ENCODE measurements at places on chromosomes 5 and 9.

DNA sequence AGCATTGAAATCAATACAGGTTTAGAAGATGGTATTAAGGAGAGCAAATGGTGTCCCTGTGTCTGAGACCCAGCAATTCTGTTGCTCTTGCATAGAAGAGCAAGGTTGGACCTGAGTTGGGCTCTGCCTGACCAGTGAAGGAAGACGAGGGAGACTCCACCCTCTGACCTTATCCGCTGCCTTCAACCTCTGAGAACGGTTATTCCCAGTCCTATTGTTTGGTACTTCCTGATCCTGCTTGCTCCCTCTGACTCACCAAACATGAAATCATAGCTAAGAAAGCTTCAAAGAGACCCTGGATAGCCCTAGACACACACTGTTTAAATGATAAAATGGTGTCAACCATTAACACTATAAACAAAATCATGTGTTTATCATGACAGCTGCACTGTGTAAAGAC lies 218.5 kb downstream of the PLK2 start:
- DNase-seq, result no peak

GRCh38 chr9:30258094-30258493 lies 2126.3 kb upstream of the ACO1 start:
- no peak for DNase-seq

GRCh38 chr5:99141534-99142128 lies 212.8 kb upstream of the CHD1 start:
- DNase-seq, result no peak

DNA sequence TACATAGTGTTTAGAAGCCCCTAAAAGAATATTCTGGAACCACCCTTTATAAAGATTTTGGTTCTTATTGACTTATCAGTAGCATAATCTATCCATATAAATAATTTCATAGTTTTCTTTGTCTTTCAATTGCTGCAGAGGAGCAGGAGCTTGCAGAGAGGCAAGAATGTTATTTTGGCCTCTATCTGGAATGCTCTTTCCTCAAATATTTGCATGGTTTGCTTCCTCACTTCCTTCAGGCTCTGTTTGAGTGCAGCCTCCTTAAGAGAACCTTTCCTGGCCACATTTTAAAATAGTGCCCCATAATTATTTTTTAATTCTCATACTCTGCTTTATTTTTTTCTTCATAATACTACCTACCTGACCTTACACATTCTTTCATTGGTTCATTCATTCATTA lies 1.5 kb downstream of the C5 start:
- no peak for DNase-seq

GRCh38 chr9:76290555-76290954 lies 103.7 kb downstream of the RFK start:
- no peak for DNase-seq

DNA sequence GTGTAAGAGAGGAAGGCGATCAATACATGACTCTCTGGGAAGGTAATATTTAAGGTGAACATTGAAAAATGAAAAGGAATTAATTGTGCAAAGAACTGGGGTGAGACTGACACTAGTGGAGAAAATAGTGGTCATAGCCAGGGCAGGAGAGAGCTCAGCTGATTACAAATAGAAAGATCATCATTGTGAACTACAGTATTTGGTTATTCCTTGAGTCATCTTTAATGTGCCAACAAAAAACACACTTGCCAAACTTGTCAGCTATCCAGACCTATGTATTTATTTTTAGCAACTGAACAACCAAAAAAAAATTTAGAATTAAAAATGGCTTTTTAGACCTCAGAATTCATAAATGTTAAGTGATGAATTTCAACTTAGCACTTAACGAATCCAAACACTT lies 749.8 kb upstream of the CDH9 start:
- no peak for DNase-seq

DNA sequence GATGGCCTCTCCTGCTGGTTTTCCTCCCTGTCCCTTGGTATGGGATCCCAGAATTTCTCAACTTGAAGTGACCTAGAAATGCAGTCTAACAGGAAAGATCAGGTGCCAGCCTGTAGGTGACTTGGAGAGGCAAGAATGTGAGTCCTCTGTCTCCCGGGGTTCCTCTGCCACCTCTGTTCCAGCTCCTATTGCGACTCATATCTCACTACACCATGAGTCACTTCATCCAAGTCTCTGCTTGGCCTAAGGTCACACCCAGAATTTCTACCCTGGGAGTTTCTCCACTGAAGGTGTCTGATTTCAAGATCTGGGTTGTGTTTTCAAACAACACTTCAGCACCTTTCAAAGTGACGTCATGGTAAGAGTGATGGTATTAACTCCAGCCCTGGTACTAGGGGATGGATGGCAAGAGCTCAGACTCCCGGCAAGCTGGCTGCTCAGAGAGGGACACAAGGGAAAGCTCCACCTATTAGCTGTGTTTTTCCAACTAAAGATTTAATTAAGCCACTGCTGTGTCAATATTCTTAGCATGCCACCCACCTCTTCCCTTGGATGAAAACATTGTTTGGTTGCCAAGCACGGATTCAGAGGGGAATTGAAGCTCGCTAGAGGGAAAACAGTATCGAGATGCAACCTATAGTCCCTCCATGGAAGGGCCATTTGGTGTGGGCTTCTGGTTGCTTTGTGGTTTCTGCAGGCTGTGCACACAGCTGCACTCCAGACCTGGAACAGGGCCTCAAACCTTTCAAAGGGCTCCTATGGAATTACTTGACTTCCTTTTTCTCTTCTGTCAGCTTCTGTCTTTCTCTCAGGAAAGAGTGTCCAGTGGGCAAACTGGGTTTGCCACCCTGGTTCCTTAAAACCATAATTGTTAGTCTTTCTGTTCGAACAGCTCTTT lies 205.7 kb downstream of the GAS1 start:
- DNase-seq, result no peak

DNA sequence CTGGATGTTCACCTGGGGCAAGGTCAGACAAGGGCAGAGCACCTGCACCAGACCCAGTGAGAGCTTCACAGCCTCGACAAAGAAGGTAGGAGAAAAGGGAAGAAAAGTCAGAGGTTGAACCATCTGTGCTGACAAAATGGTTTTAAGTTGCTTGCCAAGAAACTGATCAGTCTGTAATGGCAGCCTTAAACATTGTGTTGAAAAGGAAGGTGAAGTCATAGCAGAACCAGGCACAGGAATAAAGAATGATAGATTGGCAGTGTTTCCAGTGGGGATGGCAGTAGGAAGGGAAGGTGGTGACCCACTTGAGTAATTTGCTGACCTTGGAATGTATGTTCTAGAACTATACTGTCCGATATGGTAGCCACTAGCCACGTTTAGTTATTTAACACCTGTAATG lies 34.2 kb downstream of the HTR4 start:
- DNase-seq, result no peak

DNA sequence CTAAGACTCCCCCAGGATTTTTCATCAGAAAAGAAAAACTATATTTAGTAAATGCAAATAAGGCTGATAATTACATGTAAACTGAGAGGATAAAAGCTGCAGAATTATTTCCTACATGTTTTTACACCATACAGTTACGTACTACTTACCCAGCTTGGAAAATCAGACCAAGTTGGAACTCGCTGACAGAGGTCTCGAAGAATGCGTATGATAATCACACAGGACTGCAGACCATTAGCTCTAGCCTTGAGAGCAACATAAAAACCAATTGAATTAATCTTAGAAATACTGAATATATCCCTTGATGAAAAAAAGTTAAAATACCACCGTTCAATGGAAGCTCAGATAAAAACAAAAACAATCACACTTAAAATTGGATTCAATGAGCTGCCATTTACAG lies 65.6 kb downstream of the ZFR start:
- DNase-seq, result no peak

GRCh38 chr5:17481378-17481777 lies 16.7 kb upstream of the TAF11L2 start:
- DNase-seq, result no peak

GRCh38 chr5:123807177-123807945 lies 295.4 kb downstream of the CSNK1G3 start:
- DNase-seq, result peak; percentile 73

- DNase-seq, result no peak
Measured at GRCh38 chr9:133634081-133634691, 2.0 kb upstream of the DBH start.

DNA sequence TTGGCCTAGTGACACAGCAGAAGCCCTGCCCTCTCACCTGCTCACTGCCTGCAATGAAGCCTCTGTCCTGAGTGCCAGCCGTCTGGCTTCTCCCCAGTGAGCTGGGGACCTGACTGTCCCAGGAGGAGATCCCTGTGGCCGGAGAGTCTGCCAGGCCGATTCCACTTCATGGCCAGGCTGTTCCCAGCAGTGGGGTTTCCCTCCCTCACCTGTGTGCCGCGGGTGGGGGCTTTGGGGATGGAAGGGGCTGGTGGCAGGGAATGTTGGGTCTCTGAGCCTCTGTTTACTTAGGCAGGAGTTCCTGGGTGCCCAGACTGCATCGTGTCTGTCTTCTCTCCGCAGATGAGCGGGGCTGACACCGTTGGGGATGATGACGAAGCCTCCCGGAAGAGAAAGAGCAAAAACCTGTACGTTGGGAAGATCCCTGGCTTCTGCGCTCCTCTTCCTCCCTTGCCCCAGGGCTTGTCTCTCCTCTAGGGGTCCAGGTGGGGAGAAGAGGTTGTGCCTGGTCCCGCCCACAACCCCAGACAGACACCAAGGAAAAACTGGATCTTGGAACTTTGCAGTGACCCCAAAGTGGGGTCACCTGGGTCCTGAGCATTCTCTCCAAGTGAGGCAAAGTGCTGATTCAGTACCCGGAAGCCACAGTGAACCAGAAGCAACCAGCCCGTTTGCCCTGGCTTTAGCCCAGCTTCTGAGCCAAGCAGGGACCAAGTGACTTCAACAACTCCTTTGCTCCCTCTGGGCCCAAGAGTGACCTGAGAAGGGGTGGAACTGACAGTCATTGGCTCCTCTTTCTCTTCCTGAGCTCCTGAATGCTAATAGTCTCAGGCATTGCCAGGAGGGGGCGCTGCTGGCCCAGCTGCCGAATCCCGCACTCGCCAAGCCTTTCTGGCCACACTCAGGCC lies 127.7 kb downstream of the RGS3 start:
- peak; percentile 73 for DNase-seq

- DNase-seq, result no peak
Measured at GRCh38 chr5:133244242-133244641, 192.4 kb downstream of the HSPA4 start.

- DNase-seq, result peak; percentile 74
Measured at GRCh38 chr9:122364783-122365150, 6.1 kb upstream of the PTGS1 start.

DNA sequence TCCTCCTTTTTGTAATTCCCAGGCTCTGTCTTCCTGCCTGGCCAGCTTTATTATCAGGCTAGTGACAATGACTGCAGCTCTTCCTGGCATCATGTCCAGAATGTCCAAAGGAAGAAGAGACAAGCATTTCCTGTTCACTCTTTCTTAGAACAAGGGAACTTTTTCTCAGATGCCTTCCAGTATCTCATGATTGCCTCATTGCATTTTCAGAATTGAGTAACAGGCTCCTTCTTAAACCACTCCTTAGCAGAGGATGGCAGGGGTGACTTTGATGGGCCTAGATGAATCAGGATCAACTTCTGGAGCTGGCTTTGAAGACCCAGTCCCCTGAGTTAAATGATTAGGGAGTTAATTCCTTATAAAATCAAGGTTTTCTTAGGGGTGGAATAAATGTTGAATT lies 92.9 kb upstream of the RASGRF2 start:
- no peak for DNase-seq

- DNase-seq, result peak; percentile 55
Measured at GRCh38 chr5:146426853-146427618, 20.1 kb upstream of the TCERG1 start.

DNA sequence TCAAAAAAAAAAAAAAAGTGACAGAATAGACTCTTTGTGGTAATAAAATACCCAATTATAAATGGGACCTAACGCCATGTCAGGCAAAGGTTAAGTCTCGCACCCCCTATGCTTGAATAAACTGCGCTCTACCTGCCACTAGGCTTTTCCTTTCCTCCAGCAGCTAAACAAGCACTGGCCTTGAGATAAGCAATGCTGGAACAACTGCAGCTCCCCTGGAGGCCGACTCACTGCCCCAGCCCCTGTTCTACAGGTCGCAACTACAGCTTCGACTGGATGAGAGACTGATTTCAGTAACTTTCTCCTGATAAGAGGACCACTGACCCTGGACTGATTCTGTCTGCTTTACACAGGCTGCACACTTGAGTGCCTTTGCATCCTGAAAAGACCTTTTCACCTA lies 210.2 kb downstream of the HSPA4 start:
- no peak for DNase-seq

DNA sequence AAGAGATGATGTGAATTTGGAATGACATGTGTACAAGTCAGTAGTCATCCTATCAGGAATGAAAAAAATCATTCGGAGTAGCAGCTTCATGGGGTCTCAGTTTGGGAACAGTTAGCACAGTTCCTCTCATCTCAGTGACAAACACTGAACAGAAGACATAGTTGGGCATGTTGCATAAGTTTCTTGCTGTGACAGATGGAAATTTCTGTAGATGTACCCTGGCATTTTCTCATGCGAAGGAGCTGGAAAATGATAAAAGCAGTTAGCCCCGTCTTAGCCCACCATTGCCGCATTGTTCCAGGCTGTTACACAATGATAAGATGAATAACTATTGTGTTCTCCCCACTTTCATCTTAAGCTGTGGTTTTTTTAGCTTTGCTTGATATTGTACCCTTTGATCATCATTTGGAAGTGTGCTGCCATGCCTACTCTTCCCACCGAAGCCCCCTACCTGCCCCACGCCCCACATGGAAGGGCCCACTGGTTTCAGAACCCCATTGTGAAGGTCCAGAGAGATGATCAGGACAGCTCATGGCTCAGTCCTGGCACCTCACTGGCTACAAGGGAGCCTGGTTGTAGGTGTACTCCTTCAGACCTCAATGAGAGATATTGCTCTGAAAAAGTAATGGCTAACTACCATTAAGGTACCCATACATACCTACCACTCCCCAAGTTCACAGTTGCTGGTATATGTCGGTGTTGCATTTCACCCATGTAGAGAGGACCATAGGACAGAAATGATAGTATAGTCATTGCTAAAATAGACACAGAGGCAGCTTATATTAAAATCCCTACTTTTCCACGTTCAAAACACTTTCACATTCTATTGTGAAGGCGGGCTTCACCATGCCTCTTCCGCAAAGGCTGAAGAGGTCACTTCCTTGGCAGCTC lies 38.8 kb downstream of the SFXN1 start:
- DNase-seq, result no peak

DNA sequence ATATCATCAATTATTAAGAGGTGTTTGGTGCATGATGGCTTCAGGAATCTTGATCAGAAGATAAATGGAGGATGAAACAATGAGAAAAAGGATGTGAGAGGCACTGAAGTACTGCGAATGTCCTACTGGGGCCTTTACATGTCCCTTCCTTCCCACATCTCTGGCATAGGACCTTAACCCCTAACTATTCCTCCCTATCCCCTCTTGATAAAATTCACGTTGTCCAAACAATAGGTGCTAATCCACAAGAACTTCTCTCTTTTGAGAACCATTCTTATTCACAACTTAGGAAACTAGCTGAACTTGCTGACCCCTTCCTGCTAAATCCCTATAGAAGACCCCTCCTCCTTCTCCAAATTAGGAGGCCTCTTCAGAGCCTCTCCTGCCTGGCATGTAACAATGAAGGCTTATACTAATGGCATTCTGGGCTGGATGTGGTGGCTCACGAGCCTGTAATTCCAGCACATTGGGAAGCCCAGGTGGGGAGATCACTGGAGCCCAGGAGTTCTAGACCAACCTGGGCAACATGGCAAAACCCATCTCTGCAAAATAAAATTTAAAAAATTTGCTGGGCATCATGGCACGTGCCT lies 276.5 kb upstream of the SMARCA2 start:
- DNase-seq, result no peak

GRCh38 chr5:55535199-55535905 lies 588 bp upstream of the PLPP1 start:
- no peak for DNase-seq

GRCh38 chr5:57327561-57328367 lies 153.9 kb downstream of the GPBP1 start:
- DNase-seq, result no peak
